ENCODE measurements at places on chromosomes 16 and 17.

- DNase-seq: no peak
Measured at GRCh38 chr17:32917081-32917480, 10.9 kb upstream of the TMEM98 start.

- DNase-seq: no peak
Measured at GRCh38 chr17:77503916-77504651, 363.3 kb downstream of the SEC14L1 start.

GRCh38 chr16:51453251-51453650 is 302.2 kb upstream of the SALL1 start:
- no peak for DNase-seq

GRCh38 chr16:58497468-58497867 is 2.5 kb upstream of the NDRG4 start:
- no peak for DNase-seq

GRCh38 chr17:77493238-77493820 is 352.6 kb downstream of the SEC14L1 start:
- DNase-seq: no peak

- no peak for DNase-seq
Measured at GRCh38 chr16:76705892-76706291, 428.7 kb downstream of the CNTNAP4 start.

GRCh38 chr16:87828071-87828906 is 41.0 kb downstream of the SLC7A5 start:
- no peak for DNase-seq

GRCh38 chr17:41521574-41522261 is 3.0 kb upstream of the KRT15 start:
- DNase-seq: no peak

- no peak for DNase-seq
Measured at GRCh38 chr17:7123844-7124243, 9.2 kb upstream of the ASGR2 start.
